ENCODE measurements at places on chromosomes 13 and 19.
A peak's percentile ranks its signal among the peaks of the same experiment; 100 is the strongest.

DNA sequence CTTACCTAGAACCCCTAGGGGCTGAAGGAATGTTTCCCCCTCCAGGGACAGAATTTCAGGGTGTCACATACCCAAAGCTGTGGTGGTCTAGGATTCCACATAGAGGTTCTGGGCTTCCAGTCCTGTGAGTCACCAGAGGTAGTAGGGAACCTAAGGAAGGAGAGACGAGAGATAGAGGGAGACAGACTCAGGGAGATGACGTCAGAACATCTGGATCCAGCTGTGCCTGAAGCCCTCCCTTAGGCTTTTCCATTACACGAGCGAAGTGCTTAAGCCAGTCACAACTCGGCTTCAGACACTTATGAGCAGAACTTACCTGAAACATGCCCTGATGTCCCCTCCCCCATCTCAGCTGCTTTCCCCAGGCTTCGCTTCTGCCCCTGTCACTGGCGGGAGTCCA lies 11.8 kb upstream of the SELENOW start:
- no peak for DNase-seq

DNA sequence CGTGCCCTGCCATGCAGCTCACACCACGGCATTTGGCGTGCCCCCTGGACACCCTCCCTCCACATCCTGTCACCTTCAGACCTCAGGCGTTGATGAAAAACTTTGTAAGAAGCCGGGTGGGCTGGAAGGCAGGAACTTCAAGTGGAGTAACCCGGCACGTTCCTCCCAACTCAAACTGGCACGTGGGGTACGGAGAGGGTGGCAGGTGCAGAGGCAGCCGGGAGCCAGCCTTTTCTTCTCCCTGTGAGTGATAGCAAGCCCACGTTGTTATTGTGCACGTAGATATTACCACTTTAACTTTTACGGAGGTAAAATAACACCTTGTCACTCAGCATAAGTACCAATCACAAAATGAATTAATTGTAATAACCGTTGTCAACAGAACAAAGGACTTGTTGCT lies 198.0 kb downstream of the ZNF536 start:
- no peak for DNase-seq

DNA sequence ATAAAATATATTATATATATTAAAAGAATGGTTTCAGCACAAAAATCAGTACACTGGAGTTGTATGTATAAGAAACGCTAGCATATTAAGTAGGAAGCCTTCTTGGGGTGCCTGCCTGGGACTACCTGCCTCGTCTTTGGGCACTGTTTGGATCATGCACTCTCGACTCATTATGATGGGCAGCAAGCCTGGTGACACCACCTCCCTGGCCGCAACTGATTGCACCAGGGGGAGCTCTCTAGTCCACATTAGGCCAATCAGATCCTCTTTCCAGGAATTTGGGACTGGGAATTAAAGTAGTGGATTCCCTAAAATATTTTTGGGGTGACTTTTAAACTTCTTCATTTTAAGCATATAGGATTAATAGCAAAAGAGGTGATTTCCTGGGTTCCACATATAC lies 56.0 kb upstream of the RGCC start:
- no peak for DNase-seq

DNA sequence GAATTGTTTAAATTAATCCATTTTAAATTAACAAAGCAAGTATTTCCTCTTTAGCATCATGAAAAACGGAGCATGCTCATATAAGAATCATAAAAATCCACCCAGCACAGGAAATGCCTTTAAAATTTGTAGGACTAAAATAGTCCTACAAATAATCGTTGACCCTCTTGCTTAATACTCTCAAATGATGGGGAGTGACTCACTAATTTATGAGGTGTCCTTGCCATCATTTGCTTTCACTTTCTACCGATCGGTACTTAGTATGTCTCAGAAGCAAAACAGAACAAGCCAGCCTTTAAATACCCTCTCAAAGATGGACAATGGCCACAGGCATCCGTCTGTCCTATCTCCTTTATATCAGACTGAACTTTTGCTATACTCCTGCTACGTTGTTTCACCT lies 97.2 kb downstream of the SUCLA2 start:
- DNase-seq, result no peak

DNA sequence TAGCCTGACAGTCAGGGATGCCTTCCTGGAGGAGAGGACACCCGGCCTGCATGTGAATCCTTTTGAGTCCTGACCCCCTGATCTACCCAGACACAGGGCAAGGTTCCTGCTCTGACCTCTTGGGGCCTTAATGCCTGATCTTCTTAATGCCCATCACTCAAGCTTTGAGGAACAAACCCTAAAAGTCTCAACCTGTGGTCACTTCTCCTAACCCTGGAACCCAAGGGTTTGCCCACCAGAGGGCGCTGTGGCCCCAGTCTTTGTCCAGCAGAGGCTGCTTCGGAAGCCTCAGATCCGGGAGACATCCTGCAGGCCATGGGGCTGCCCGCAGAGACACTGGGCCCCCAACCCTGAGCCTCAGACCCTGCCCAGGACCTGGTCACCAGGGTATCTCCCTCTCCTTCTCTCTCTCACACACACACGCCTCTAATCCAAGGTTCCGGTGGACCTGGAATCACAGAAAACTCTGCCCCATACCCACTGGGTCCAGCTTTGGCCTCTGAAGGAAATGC lies 9.8 kb upstream of the DPF1 start:
- peak; percentile 95 for DNase-seq

GRCh38 chr13:90445179-90445578 lies 902.3 kb upstream of the MIR17HG start:
- no peak for DNase-seq

DNA sequence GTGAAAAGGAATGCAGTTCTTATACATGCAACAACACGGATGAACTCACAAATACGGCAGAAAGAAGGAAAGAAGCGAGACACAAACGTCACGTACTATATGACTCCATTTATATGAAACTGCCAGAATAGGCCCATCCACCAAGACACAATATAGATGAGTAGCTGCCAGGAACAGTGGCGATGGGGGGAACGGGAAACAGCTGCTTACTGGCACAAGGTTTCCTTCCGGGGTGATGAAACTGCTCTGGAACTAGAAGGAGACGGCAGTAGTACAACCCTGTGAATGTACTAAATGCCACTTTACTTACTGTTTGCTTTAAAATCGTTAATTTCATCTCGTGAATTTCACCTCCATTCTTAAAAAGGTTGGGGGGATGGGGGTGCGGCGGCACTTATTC lies 28.9 kb downstream of the MLLT1 start:
- DNase-seq, result peak; percentile 74

DNA sequence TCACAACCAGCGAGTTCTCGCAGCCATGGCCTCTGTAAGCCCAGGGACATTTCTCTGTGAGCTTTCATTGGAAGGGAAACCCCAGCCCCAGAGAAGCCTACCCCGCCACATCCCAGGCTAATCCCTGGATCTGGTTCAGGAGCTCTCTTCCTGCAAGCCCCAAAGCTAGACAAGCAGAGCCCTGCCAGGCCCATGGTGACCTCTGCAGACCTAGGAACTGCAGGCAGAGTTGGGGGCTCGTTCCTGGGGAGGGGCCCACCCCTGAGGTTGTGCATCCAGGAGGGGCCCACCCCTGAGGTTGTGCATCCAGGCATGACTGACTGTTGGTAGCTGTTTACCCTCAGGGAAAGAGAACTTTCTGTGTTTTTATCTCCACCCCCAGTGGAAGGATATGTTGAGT lies 21.7 kb downstream of the KCTD15 start:
- DNase-seq, result peak; percentile 46

- DNase-seq, result no peak
Measured at GRCh38 chr19:31096062-31096830, 253.0 kb downstream of the TSHZ3 start.

GRCh38 chr13:21075379-21076249 lies 14.2 kb upstream of the LATS2 start:
- peak; percentile 88 for DNase-seq

- DNase-seq, result no peak
Measured at GRCh38 chr19:39557811-39558623, 18.1 kb upstream of the EID2 start.

DNA sequence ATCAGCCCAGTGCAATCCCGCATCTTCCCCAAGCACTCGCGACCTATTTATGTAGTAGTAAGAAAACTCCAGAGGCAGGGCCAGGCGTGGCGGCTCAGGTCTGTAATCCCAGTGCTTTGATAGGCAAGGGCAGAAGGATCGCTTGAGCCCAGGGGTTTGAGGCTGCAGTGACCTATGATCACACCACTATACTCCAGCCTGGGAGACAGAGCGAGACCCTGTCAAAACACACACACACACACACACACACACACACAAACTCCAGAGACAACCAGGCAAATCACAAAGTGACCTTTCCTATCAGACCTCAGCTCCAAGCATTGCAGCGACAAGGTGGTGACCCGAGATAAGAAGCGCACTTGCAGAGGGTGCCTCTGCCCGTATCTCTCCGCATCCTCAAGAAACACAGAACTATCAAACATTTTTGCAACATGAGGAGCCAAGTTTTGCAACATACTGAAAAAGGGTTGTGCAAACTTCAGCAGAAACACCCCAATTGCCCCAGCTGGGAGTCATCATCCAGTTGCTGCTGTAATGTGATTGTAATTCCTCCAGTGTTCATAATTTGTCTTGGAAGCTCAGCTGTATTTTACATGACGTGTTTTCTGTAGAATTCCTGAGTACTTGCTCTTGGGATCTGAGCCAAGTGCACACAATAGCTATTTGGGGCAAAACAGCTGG lies 8.7 kb upstream of the KLF2 start:
- no peak for DNase-seq

DNA sequence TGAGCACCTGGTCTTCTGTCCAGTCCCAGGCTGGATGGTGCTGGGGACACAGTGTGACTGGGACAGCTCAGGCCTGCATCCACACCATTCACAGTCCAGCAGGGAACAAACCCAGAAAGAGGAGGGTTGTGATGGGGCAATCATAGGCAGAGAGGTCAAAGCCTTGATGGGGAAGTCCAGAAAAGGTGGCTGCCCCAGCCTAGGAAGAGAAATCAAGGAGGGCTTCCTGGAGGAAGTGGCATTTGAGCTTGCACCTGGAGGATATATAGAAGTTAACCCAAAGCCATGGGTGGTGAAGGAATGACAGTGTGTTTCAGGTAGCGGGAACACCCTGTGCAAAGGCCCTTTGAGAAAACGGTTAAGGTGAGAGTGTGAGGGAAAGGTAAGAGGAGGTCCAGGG lies 2.6 kb upstream of the PRX start:
- DNase-seq, result no peak

GRCh38 chr19:31254611-31255010 lies 94.6 kb downstream of the TSHZ3 start:
- DNase-seq, result no peak

DNA sequence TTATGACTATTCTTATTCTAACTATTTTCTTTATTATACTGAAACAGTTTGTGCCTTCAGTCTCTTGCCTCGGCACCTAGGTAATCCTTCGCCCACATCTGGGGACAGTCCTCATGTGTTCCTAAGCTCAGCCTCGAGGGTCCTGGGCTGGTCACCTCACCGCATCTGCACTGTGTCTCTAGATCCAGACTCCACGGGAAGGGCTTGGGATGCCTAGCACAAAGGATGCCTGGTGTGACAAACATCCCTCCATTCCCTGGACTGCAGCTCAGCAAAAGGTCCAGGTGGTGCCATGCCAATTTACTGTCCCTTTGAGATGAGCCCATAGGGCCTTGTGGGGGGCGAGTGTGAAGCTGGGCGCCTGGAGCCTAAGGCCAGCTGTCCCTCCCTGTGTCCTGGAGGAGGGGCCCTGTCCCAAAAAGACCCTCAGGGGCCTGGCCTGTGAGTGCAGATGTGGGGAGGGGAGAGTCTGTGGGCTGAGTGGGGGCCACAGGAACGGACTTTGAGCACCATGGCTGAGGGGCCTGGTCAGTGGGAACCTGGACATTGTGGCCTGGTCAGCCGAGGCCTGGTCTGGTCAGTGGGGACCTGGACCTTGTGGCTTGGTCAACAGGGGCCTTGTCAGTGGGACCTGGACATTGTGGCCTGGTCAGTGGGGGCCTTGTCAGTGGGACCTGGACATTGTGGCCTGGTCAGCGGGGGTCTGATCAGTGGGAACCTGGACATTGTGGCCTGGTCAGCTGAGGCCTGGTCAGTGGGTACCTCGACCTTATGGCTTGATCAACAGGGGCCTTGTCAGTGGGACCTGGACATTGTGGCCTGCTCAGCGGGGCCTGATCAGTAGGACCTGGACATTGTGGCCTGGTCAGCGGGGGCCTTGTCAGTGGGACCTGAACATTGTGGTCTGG lies 45.1 kb upstream of the TPM4 start:
- DNase-seq, result peak; percentile 25

DNA sequence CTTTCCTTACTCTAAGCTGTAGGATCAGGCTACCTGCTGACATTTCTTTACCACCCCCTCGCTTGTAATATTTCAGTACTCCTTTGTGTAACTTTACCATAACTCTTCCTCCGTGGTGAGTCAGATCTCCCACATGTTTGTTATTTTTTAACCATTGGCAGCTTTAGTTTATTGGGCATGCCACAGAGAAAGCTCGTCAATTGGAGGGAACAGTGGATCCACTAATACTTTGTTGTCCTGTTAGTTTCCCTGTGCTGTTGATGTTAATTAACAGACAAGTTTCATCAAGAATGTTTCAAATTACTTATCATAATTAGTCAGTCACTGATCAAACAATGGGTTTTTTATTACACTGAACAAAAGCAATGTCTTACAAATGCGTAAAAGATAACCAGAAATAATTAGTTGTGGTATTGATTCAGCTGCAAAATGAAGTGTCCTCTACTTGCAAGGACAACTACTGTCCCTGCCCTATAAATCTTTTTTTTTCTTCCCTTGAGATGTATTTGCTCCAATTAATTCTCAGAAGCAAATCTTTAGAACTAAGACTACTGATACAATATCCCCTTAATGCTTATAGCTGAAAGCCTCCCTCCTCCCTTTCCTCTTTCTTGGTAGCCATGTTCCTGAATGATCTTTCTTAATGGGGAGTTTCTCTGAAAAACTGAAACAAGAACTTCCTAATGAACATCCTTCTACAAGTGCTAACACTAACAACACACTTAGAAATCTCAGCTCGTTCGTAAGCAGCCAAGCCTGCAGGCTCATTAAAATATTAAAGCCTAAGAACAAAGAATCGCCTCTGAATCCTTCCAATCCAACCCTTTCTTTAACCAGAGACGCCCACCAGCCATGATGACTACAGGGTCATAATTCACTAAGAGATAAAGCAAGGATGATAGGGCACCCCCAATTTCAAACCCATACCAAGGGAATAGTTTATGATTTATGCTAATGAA lies 22.2 kb downstream of the EFNB2 start:
- DNase-seq, result no peak

GRCh38 chr13:89003656-89004055 lies 1332.5 kb downstream of the SLITRK5 start:
- no peak for DNase-seq

- no peak for DNase-seq
Measured at GRCh38 chr19:15398501-15399233, 19.1 kb upstream of the AKAP8 start.

- DNase-seq, result no peak
Measured at GRCh38 chr19:58460039-58460438, 6.8 kb upstream of the ZNF324 start.

Measured in spleen (tissue), 13 donors.